Thoracic aorta (tissue), 2 donors: ENCODE measurements at places on chromosomes 11 and 22. TPM values are rescaled to one million over a fixed set of nuclear protein-coding genes. Genes with fewer than 3 reads are reported as not detected.

The HEPN1 gene
- 0.41 TPM for total RNA-seq

The LRRC56 gene
- total RNA-seq, result not detected

The FXYD2 gene
- not detected for total RNA-seq

The VPREB1 gene
- total RNA-seq, result not detected

The ACR gene
- total RNA-seq, result not detected

The OR51M1 gene
- total RNA-seq, result not detected

The TESMIN gene
- total RNA-seq, result 2.8 TPM

The CALCA gene
- total RNA-seq, result 3.1 TPM

The PANX3 gene
- total RNA-seq, result not detected

The GGT5 gene
- 81.3 TPM for total RNA-seq

The SYT12 gene
- 3.2 TPM for total RNA-seq

The OR52H1 gene
- total RNA-seq, result 2.0 TPM

The LDHA gene
- total RNA-seq, result 495 TPM

The HOATZ gene
- total RNA-seq, result not detected

The FGF4 gene
- not detected for total RNA-seq

The TMEM123 gene
- total RNA-seq, result 77.5 TPM

The SCGB1C1 gene
- not detected for total RNA-seq

The KCNJ11 gene
- 2.7 TPM for total RNA-seq

The CRYBB2 gene
- total RNA-seq, result 0.54 TPM

The KRTAP5-10 gene
- total RNA-seq, result not detected

The OR56A4 gene
- total RNA-seq, result not detected

The INCENP gene
- 13.0 TPM for total RNA-seq

The MS4A14 gene
- 1.5 TPM for total RNA-seq

The SIDT2 gene
- 82.2 TPM for total RNA-seq

The ARAP1 gene
- 103 TPM for total RNA-seq

The PGGHG gene
- 54.2 TPM for total RNA-seq

The MRGPRD gene
- 5.0 TPM for total RNA-seq

The PTPMT1 gene
- 69.9 TPM for total RNA-seq

The DNHD1 gene
- 26.5 TPM for total RNA-seq

The CPT1A gene
- total RNA-seq, result 75.3 TPM

The MMP3 gene
- total RNA-seq, result 8.9 TPM

The MAPK12 gene
- total RNA-seq, result 10.4 TPM

The LRRC32 gene
- 133 TPM for total RNA-seq

The CBX7 gene
- 174 TPM for total RNA-seq

The OR52A1 gene
- total RNA-seq, result not detected

The GUCY1A2 gene
- 5.3 TPM for total RNA-seq

The KRTAP5-9 gene
- total RNA-seq, result not detected

The NXPE4 gene
- total RNA-seq, result not detected

The OR8B3 gene
- total RNA-seq, result not detected

The ADM gene
- total RNA-seq, result 50.0 TPM

The MS4A3 gene
- not detected for total RNA-seq

The ATG13 gene
- 144 TPM for total RNA-seq

The ETS1 gene
- total RNA-seq, result 116 TPM

The SULT4A1 gene
- not detected for total RNA-seq

The PLEKHB1 gene
- total RNA-seq, result 7.9 TPM

The DUSP8 gene
- 3.7 TPM for total RNA-seq

The ANGPTL5 gene
- 2.0 TPM for total RNA-seq

The HORMAD2 gene
- total RNA-seq, result not detected

The VWCE gene
- total RNA-seq, result 2.3 TPM

The INPP5J gene
- 4.1 TPM for total RNA-seq
